ENCODE measurements at places on chromosomes 5 and 9. TPM values are rescaled to one million over a fixed set of nuclear protein-coding genes. Genes with fewer than 3 reads are reported as not detected.
A peak's percentile ranks its signal among the peaks of the same experiment; 100 is the strongest.

The KIF4B gene
- 0.58 TPM for total RNA-seq

DNA sequence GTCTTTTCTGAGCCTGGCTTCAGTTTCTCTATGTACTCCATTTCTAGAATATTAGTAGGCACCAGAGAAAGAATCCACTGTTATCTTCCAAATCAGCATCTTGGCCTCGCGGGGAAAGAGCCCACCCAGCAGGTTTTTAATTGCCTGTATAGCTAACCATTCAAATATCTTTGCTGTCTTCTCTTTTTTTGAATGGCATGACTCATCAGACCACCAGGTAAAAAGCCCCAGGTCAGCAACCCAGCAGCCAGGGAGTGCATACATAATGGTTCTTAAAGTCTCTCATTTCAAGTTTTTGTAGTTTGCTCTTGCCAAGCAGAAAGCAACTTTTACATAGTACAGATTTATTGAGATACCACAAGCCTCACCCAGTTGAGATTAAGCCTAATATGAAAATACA lies 50.7 kb downstream of the TMEM167A start:
- peak; percentile 49 for ATAC-seq

The GPR151 gene
- 0.44 TPM for total RNA-seq

The AQP7 gene
- 3.0 TPM for total RNA-seq

GRCh38 chr5:66168226-66168625 lies 24.1 kb downstream of the SREK1 start:
- no peak for ATAC-seq

DNA sequence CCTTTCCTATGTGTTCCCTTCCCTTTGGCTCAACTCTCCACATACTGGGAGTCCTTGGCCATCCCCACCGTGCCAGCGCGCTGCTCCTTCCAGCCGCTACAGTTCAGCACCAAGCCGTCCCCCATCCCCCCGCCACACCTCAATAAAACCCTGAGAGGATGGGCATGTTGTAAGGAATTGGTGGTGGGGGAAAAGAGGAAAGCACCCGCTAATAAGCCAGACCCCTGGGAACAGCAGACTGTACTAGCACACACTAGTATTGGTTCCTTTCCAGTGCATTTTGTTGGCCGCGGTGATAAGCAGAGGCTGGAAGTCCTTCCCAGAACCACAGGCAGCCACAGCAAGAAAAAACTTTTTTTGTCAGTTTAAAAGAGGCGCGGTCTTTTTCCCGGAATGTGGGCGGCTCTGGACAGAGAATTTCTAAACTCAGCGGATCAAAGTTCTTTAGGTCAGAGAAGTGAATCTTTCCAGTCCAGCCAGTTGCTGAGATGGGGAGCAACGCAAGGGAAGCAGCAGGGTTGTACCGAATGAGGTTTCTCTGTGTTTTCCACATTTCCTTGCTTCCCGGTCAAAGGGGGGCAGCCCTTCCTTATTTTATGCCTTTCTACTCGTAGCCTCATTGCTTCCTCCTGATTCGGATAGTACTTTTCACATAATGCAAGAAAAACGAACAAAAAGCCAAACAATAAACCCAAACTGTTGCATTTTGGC lies 2.1 kb downstream of the CHSY3 start:
- ATAC-seq, result no peak

DNA sequence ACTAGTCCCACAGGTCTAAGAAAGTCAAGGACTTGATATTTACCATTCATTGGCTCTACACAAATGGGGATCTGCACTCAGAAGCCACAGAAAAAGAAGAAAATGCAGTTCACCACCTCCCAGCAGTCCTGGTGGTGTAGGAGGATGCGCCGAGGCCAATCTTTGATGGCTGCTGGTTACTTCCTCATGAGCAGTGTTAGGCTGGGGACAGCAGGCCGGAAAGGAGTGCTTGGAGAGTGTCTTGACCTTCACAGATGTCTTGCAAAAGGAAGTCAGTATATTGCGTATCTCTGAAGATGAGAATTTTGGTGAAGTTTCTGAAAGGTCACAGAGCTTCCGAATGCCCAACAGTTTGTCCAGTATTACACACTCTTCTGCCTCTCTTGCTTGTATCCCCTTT lies 597.0 kb downstream of the EBF1 start:
- no peak for ATAC-seq

- ATAC-seq, result no peak
These were observed 13.8 kb downstream of the BARHL1 start for GRCh38 chr9:132596200-132596599.

- ATAC-seq, result no peak
These were observed 33.4 kb upstream of the BARHL1 start for GRCh38 chr9:132548751-132549640.

The PKD2L2 gene
- 0.51 TPM for total RNA-seq

The PRRX2 gene
- total RNA-seq, result 1.00 TPM

DNA sequence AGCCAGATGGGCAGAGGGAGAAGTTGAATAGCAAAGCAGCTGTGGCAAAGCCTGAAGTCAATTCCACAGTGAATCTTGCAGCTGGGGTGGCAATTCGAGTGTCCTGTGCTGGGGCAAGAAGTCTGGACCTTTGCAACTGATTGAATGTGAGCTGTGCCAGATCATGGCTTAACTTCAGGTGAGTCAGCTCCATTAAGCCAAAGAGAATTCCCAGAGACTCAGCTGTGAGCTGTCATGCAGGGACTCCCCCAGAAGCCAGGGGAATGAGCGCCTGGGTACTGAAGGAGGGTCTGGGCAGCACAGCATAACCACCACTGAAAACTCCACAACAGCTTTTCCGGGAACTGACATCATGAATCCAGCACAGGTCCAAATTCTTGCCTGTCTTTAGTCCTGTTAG lies 153.5 kb upstream of the TRPC7 start:
- ATAC-seq, result no peak

DNA sequence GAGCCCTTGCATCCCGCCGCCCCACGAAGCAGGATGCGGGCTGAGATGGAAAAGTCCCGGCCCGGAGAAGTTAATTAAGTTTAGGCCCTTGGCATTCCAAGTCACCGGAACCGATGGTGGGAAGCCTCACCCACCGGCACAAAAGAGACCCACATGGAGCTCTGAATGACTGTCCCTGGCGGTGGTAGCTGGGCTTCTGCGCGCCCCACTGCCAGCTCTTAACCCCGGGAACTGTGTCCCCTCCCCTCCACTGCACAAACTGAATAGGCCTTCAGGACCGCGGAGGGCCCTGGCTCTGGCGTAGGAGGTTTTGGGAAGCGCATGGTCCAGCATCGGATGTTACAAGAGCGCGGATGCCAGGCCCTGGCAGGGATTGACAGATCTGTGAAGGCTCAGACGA lies 291.1 kb upstream of the TUT7 start:
- ATAC-seq, result no peak

The MTREX gene
- 76.5 TPM for total RNA-seq

The DUSP1 gene
- 38.3 TPM for total RNA-seq

GRCh38 chr5:152676196-152676595 lies 271.1 kb upstream of the NMUR2 start:
- peak; percentile 93 for ATAC-seq

DNA sequence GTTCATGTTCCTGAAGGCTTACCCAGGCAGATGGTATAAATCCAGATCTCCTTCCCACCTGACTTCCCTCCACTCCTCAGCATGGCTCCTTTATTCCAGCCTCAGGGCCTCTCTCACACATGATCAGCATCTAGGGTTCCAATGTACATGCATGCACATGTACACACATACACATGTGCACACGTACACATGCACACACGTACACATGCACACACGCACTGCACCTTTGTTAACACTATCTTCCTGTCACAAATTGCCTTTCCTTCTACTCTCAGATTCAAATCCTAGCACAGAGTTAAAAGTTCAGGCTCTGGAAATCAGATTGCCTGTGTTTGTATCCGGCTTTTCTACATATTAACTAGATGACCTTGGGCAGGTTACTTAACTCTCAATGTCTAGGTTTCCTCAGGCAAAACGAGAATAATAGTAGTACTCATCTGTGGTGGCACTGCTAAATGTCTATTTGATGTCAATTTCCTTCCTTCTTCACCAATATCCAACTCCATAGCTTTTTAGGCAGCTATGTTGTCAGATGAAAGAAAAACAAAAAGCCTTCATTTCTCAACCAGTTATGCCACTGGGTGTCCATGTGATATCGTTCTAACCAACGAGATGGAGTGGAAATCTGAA lies 12.8 kb upstream of the SELENOP start:
- no peak for ATAC-seq

The LIX1 gene
- 2.8 TPM for total RNA-seq

The SLC46A2 gene
- 0.15 TPM for total RNA-seq

- peak; percentile 72 for ATAC-seq
These were observed 624.1 kb downstream of the ISL1 start for GRCh38 chr5:52007230-52007858.

DNA sequence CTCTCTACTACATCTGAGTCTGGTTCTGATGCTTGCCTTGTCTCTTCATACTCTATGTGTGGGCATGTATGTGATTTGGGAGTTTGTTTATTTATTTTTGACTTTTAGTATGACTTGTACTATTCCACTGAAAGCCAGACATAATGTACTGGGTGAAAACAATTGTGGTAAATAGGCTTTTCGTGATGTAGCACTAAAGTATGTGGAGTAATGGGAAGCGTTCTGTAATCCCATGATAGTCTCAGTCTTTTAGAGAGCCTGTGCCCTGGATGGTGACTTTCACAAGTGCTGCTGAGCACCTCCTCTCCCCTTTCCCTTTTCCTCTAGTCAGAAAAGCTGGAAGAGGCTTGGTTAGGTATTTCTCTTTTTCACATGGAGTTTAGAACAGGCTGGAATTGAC lies 85.8 kb upstream of the S1PR3 start:
- no peak for ATAC-seq

GRCh38 chr9:136115641-136116359 lies 2.9 kb downstream of the TMEM250 start:
- ATAC-seq, result no peak

The PHYKPL gene
- total RNA-seq, result 36.5 TPM

Measured in motor neuron (in vitro differentiated cells).